Epithelial cell of proximal tubule (primary cell): ENCODE measurements at places on chromosomes 1 and 21. TPM values are rescaled to one million over a fixed set of nuclear protein-coding genes. Genes with fewer than 3 reads are reported as not detected.

FAM78B gene
- not detected in 2 replicates for total RNA-seq

CRP gene
- not detected in 2 replicates for total RNA-seq

GRCh38 chr1:9115351-9116205 is 13.3 kb downstream of the GPR157 start:
- no peak for DNase-seq

- no peak for DNase-seq
These were observed 120.4 kb upstream of the C1orf174 start for GRCh38 chr1:4020449-4020848.

- no peak for DNase-seq
These were observed 88.1 kb upstream of the LRRC8D start for GRCh38 chr1:89732643-89733222.
